Activated CD8-positive, alpha-beta T cell treated with anti-CD3 and anti-CD28 coated beads for 36 hours (primary cell): ENCODE measurements at places on chromosomes 2 and 18.

- DNase-seq, result no peak
Observed at GRCh38 chr2:217261452-217261851, 401.6 kb upstream of the TNP1 start.

GRCh38 chr18:22417496-22418188 lies at the start of gene CTAGE1:
CTAGE1 (minus strand) TSS chr18:22417915; CDS start chr18:22417811, 104 bp downstream.
- no peak for DNase-seq

DNA sequence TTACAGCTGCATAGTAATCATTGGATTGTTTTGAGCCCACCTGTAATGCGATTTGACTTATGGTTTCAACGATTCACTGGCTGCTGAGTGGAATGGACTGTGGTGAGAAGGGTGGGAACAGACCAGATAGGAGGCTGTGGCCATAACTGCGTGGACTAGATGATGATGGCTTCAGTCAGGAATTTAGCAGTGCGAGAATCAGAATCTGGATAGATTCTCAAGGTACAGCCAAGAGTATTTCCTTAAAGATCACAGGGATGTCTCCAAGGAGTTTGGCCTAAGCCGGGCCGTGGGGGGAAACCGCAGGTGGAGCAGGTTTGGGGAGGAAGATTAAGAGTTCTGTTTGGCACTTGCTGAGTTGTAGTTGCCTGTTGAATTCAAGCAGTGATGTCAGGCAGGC lies 44.0 kb upstream of the CHMP1B start:
- no peak for DNase-seq

- DNase-seq, result no peak
Observed at GRCh38 chr18:53408271-53408670, 816.2 kb downstream of the MBD2 start.

DNA sequence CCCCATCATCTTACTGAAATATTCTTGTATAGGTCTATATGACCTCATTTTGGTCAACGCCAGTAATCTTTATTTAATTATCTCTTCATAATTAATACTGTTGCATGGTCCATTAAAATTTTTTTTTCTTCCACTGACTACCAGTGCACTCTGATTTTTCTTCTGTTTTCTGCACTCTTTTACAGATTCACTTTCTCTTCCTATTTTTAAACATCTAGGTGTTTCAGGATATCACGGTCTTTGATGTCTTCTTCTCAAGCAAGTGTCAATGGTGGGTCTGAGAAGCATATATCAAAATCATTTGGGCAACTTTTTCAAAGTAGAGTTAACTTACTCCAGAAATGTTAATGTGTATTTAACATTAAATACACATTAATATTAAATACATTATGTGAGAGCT lies 51.4 kb downstream of the CCDC141 start:
- no peak for DNase-seq

- no peak for DNase-seq
Observed at GRCh38 chr2:6881516-6881915, 3.9 kb downstream of the RSAD2 start.

DNA sequence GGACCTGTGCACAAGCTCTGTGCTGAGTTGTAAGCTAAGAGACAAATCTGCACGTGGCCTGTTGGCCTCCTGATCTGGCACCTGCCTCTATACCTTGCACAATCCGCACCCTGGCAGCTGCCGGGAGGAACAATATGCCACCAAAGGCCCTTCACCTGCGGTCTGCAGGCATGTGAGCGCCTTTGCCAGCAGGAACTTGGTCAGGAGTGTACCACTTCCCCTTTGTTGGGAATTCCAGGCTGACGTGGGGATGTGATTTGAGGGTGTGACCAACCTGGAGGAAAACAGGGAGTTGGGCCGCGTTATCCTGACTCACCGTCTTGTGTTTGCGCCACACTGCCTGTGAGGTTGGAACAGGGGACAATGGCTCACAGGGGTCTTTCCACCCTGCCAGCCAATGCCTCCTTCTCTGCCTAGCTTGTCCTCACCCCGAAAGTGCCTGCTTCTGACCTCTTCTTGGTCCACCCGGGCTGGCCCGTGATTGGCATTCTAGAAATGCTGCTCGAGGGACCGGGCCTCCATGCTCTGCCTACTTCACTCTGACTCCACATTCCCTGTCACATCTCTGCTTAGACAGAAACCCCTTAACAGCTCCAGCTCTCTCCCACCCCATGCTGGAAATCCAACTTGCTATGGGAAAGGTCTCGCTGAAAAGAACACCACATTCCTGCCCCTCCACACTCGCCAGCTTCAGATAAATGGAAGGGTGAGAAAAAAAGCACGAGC lies 67.1 kb upstream of the MAP4K4 start:
- DNase-seq, result no peak

- no peak for DNase-seq
Observed at GRCh38 chr2:7288484-7288883, 371.3 kb downstream of the RNF144A start.

DNA sequence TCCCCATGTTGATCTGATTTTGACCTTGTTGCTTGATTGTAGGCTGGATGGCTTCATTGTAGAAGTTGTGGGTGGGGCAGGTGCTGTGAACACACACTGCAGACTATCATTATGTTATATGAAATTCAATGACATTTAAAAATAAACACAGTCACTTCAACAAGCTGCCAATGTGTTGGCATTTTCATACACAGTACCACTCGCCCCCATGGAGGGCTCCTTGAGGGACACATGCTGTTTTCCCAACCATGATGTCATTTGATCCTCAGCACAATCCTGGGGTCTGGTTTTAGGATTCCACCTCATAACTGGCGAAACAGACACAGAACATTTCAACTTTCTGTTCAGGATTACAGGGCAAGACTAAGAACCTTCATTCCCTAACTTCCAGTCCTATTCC lies 86.9 kb downstream of the ZCCHC2 start:
- DNase-seq, result no peak

GRCh38 chr2:9675415-9676351 lies 44.9 kb upstream of the YWHAQ start:
- no peak for DNase-seq

DNA sequence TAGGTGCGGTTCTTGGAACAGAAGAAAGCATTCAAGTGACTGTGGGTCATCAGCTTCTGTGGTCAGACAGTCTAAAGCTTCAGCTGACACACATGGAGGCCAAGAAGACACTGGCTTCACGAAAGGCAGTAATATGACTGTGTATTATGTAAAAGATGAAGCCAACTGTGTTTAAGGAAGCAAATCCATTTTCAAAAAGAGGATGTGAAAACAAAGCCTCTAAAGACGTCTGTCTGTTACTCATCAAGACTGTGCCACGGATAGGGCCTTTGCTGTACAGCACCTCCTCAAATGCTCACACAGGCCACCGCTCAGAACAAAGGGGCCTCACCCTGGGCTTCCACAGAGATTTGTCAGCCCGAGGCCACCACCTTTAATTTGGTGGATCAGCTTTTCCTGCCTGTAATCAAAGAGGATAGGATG lies 21.1 kb upstream of the TMEM163 start:
- no peak for DNase-seq

- no peak for DNase-seq
Observed at GRCh38 chr2:110688594-110689091, 10.8 kb upstream of the BUB1 start.

DNA sequence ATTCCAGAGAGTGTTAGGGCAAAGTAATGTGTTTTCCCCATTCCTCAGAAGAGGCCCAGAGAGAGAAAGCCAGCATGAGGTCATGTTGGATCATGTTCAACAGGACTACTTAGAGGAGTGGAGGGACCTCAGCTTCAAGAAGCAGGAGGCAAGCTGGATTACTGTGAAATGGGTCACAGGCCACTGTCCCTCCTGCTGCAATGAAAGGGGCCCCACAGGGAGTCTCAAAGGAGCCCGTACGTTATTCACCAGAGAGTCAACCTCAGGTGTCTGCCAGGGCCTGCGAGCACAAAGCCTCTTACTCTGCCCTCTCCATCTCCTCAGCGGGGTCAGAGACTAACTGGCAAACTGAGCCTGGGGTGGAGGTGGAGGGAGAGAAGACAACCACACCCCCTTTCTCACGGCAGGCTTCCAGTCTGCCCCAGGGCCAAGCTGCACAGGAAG lies 27.2 kb upstream of the ACYP2 start:
- no peak for DNase-seq

DNA sequence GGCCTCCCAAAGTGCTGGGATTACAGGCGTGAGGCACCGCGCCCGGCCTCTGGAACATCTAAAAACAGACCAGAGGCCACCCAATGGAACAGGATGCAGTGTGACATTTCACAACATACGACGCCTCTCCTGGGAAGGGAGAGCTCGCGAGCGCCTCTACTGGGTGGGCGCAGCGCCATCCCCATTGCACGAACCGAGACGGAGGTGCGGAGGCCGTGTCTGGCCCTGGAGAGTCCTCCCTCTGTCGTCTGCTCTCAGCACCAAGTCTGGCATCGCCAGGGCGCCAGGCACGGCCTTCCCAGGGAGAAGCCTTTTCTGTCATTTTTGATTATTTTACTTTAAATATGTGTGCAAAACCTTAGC lies 9.4 kb upstream of the GBX2 start:
- DNase-seq, result peak; percentile 64

DNA sequence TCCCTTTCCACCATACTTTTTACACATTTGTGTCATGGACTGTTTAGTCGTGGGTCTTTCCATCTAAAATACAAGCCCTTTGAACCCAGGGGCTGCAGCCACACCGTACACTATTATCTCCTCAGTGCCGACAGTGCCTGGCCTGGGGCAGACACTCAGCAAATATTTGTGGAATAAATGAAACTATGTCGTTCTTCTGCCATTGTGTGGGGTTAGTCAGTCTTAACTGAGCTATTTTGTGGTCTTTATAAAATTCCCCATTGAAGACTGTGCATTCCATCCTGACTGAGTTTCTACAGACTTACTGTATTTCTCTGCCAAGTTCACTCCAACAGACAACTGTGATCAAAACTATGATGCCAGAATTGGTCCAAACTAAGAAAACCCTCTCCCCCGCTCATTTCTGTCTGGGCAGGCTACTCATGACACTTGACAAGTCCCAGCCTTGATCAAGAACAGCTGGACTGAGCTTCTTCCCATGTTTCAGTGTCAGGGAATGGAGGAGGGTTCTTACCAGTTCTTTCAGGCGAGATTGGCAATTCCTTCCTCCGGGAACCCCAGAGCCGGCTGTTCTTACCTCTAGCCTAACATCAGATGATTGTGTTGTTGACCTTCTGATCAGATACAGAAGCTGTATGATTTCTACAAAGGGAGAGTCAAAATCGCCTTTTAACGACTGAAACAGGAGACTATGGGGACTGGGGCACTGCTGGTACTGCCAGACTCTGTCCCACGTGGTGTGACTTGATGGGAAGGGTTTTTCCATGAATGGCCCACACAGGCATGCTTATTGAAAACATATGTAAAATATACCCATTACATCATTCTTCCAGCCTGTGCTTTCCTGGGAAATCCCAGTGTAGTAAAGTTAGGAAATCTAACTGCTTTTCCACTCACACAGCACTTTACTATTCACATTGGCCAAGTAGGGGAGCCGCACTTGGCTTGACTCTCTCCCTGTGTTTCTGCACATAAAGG lies 77.4 kb upstream of the NPAS2 start:
- no peak for DNase-seq

DNA sequence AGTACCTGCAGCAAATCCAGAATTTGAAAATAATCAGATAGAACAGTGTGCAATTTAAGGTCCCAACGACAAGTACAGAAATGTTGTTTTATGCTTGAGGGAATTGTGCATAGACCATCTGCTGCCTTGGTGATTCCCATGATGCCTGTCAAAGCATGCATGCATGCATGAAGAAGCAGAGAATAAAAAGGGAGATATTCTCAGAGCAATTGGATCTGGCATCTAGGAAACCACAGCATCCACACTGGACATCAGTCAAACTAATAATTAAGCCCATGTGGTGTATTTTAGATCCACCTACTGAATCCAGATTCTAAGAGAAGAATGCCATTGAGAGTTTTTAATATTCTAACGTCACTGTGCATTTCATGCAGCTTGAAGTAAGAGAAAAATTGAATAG lies 361.2 kb downstream of the FSIP2 start:
- DNase-seq, result no peak

- no peak for DNase-seq
Observed at GRCh38 chr2:144490017-144490416, 29.9 kb downstream of the ZEB2 start.

DNA sequence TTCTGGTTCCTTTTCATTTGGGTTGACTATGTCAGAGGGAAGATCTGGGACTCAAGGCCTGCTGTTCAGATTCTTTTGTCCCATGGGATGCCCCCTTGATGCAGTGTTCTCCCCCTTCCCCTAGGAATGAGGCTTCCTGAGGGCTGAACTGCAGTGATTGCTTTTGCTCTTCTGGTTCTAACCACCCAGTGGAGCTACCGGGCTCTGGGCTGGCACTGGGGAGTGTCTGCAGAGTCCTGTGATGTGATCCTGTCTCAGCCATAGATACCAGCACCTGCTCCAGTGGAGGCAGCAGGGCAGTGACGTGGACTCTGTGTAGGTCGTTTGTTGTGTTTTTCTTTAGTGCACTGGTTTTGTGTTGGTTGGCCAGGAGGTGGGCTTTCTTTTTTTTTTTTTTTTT lies 32.1 kb upstream of the RHOB start:
- no peak for DNase-seq

- no peak for DNase-seq
Observed at GRCh38 chr18:76353046-76353445, 142.0 kb downstream of the ZNF516 start.

- peak; percentile 90 for DNase-seq
Observed at GRCh38 chr2:218995972-218996711, 2.9 kb upstream of the CRYBA2 start.
